ENCODE measurements at places on chromosomes 5 and 9. TPM values are rescaled to one million over a fixed set of nuclear protein-coding genes. Genes with fewer than 3 reads are reported as not detected.

The LCN2 gene
- 106 TPM for total RNA-seq

The MSMP gene
- not detected for total RNA-seq

The PCA3 gene
- not detected for total RNA-seq

The DND1 gene
- 0.14 TPM for total RNA-seq

The ACOT12 gene
- total RNA-seq, result not detected

GRCh38 chr5:177132136-177133095 is 1.2 kb upstream of the NSD1 start:
- no peak for DNase-seq

- no peak for DNase-seq
Observed at GRCh38 chr9:127779136-127779981, 893 bp upstream of the SH2D3C start.
